ENCODE measurements at places on chromosomes 12 and 14.

GRCh38 chr14:34237677-34238076 is 224.4 kb downstream of the SPTSSA start:
- no peak for DNase-seq

DNA sequence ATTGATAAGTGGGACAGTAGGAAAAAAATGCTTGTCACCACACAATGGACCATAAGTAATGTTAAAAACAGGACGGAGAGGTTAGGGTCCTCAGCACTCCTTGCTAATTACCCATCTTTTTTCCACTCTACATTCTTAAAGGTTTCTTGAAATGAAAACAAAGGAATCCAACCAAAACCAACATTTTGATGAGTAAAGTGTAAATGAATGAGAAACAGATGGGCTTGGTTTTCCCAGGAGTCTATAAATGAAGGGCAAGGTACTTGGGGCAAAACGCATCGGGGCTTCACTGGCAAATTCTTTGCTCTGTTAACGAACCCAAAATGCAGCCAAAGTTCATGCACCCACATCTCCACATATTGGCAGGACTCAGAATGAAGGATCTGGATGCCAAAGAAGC is 129.2 kb upstream of the BMP4 start:
- DNase-seq = peak; percentile 28

- DNase-seq = no peak
These were observed 32.9 kb downstream of the ZFHX2 start for GRCh38 chr14:23518709-23519108.

GRCh38 chr14:51880835-51881580 is 20.6 kb downstream of the GNG2 start:
- DNase-seq = peak; percentile 92

GRCh38 chr12:78241446-78241845 is 410.8 kb downstream of the NAV3 start:
- DNase-seq = no peak

- peak; percentile 86 for DNase-seq
These were observed 487.9 kb downstream of the PCNX1 start for GRCh38 chr14:71395151-71395604.

- DNase-seq = no peak
These were observed 10.1 kb downstream of the MLF2 start for GRCh38 chr12:6742834-6743233.

DNA sequence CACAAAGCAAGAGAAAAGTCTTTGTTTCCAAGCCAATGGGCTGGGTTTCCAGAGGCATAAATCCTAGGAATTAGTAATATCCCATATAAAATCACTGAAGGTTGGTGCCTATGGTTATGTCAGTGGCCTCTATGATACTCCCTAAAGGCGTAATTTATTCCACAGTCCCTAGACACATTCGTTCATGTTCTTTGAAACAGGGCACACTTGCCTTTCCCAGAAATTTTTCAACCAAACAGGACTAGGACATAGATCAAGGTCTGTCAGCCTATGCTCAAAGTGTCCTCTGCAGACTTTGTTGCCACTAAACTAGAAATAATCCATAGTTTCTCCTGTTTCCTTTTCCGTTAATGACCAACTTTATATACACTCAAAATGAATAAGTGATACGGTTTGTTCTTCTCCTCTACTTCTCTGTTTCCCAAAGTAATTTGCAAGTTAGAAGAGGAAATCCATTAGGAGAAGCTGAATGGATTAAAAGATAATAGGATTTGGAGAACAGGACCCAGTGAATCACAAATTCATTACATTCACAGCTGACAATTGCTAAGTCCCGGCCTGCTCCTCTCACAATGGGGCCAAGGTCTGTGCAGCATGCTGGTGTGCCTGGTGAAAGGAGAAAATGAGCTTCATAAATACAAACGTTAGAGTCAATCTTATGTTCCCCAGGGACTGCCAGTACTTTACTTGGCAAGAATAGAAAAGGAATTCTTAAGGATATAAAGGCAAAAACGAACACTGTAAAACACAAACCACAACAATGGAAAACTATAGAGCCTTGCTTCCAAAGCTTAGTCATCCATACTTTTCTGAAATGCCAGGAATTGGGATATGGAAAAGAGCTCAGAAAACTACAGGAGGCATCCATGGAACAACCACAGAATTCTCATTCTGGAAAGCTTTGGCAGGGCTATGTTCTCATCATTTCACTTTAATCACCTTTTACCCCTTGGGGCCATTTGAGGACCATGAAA is 966.2 kb downstream of the NRXN3 start:
- no peak for DNase-seq

- DNase-seq = no peak
These were observed 60.6 kb downstream of the ARL6IP4 start for GRCh38 chr12:123041042-123041531.

- no peak for DNase-seq
These were observed 92.2 kb downstream of the GALNT9 start for GRCh38 chr12:132236930-132237771.

DNA sequence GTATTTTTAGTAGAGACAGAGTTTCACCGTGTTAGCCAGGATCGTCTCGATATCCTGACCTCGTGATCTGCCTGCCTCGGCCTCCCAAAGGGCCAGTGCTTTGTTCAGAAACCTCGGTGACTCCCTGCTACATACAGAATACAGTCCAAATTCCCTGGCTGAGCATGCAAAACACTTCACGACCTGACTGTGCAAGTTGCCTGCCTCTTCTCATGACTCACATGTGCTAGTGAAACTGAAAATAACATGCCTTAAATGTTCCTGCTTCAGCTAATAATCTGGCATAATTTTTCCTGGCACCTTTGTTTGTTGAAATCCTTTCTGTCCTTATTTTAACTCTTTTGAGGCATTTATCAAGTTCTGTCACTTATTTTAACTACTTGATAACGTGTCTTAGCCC is 8.2 kb downstream of the DMAC2L start:
- peak; percentile 74 for DNase-seq

- no peak for DNase-seq
These were observed 127.5 kb downstream of the PAPOLA start for GRCh38 chr14:96629558-96630222.

GRCh38 chr12:8667270-8667669 is 4.6 kb upstream of the MFAP5 start:
- no peak for DNase-seq

GRCh38 chr12:79552192-79552591 is 138.6 kb downstream of the PAWR start:
- DNase-seq = peak; percentile 15

- DNase-seq = peak; percentile 3
These were observed 3.9 kb downstream of the GZMH start for GRCh38 chr14:24605435-24606190.

- DNase-seq = peak; percentile 41
These were observed 325.6 kb upstream of the TMEM132C start for GRCh38 chr12:127941332-127941731.

DNA sequence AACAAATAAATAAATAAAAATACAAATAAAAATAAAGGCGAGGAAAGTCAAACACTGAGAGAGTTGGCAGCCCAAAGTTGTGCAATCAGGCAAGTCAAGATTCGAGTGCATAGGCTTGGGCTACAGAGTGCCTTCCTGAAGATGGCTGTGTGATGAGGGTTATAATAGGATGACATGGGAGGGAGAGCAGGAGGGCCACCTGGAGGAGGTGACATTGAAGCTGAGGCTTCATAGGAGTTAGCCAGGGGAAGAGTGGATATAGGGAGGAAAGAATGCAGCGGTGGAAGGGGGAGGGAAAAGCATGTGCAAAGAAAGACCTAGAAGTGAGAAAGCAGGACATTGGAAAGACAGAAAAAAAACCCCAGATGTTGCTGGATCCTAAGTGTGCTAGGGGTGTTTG is 53.1 kb downstream of the YEATS4 start:
- no peak for DNase-seq

DNA sequence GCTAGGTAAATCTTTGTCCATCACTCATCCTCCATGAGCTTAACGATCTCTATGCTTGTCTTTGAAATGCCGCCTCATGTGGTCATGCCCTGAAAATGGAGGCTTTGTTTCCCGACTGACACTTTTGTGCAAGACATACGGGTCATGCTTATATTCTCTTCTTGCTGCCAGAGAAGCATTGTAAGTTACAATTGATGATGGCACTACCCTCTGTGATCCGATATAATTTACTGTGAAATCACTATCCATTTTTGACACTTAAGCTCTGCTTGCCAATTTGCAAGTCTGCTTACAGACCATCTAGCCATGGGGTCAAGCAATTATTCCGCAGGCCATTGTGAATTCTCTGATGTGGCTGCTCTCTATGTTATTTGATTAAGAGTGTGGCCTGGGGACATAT is 650.0 kb downstream of the FLRT2 start:
- no peak for DNase-seq

DNA sequence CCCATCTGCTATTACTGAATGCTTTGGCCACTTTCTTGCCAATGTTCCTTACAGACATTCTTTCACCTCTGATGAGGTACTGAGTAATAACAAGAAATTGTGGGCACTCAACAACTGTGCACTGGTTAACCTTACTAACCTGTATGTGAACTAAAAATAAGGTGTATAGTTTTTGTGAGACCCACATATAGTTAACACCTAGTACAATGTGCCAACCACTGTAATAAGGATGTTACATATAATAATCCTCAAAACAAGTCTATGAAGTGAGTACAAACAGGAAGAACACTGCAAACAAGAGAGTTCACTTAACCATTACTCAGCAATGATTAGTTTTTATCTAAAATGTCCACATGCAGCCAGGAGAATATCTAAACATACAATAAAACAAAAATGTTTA is 4.5 kb downstream of the DDHD1 start:
- DNase-seq = peak; percentile 13

GRCh38 chr12:50599366-50600095 is 94.7 kb downstream of the DIP2B start:
- no peak for DNase-seq

DNA sequence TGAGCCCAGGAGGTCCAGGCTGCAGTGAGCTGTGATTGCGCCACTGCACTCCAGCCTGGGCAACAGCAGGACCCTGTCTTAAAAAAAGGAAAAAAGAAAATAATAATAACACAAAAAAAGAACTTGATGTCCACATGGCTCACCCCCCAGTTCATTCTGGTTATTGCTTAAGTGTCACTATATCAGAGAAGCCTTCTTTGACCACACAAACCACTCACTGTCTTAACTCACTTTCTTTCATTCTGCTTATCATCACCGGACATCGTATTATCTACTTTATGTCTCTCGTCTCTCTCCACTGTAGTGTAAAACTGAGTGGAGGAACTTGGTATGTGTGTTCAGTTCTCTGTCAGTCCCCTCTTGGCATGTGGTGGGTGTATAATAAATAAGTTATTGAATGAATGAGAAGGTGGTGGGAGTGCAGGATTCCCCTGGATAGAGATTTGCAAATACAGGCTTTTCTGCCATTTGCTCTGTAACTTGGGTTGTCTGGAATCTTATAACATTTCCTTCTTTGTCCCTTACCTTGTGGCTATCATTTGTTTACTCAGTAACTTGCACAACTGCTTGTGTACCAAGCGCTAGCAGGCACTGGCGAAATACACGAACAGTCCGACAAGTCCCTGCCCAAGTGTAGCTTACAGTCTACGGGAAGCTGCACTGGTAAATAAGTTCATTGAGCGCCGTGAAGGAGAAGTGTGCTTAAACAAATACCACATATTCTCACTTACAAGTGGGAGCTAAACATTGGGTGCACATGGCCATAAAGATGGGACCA is 86.6 kb upstream of the TRAF3 start:
- no peak for DNase-seq
